Mesothelial cell of epicardium (in vitro differentiated cells): ENCODE measurements at places on chromosomes 11 and 22.
A peak's percentile ranks its signal among the peaks of the same experiment; 100 is the strongest.

DNA sequence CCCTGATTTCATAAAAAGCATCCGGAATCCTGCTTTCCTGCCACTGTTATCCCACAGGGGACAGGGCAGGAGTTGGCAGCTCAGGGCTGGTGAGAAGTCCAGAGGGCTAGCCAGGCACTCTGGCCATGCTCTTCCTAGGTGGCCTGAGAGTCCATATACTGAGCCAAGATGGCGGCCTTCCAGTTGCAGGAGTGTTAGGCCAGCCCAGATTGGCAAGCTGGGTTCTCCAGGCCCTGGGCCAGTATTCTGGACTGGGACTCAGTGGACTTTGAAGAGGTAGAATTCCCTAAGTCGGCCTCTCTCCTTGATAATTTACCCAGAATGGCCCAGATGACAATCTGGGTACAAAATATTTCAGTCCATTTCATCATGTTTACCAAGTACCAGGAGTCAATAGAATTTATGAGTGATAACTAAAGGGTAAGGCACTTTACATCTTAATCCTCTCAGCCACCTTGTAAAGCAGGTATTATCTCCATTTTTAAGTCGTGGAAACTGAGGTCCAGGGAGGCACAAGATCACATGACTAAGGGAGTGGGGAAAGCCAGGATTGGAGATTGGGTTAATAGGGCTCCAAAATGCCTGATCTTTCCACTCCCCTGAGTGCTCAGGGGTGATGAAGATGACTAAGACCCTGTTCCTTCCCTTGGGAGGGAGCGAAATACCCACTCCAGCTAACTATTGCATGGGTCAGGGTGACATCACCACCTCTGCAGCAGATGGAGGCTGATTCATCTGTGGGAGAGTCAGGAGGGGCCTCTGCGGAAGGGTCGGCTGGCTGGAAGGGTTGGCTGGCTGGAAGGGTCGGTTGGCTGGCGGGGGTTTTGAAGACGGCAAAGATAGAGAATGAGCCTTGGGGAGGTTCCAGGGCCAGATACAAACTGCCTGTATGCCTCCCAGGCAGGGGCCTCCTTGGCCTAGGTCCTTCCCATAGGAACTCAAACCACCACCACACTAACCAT, 1.2 kb upstream of the MICALL1 start:
- DNase-seq, result no peak

- no peak for DNase-seq
These were observed 13.0 kb upstream of the ZBTB44 start for GRCh38 chr11:130327716-130328115.

GRCh38 chr11:95108159-95108611, 18.5 kb downstream of the ENDOD1 start:
- no peak for DNase-seq

GRCh38 chr11:116217441-116217840, 555.3 kb downstream of the BUD13 start:
- no peak for DNase-seq

DNA sequence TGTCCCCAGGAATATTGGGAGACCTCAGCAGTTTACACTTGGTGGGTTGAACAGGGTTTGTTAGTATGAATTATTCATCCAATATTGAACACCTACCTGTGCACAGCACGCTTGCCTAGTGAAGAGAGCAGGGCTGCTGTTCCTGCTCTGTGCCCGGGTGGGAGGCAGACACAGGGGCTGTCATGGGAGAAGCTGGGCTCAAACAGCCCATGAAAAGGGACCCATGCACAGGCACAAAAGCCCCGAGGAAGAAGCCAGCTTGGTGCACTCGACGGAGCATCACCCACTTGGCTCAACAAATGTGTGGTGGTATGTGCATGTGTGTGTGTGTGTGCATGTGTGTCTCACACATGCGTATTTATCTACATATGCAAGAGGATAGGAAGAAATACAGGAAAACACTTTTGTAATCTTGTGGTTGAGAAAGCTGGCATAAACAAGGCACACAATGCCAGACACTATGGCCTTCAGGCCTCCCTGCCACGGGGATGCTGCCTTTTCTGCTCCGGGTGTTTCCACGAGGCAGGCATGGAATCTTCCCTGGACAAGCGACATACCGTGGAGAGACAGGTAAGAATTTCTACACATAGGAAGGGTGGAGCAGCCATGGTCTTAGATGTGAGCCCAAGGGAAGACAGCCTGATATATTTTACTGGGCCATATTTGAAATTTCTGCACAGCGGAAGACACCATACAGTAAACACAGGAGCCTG, 5.0 kb upstream of the APOBEC3A start:
- no peak for DNase-seq

DNA sequence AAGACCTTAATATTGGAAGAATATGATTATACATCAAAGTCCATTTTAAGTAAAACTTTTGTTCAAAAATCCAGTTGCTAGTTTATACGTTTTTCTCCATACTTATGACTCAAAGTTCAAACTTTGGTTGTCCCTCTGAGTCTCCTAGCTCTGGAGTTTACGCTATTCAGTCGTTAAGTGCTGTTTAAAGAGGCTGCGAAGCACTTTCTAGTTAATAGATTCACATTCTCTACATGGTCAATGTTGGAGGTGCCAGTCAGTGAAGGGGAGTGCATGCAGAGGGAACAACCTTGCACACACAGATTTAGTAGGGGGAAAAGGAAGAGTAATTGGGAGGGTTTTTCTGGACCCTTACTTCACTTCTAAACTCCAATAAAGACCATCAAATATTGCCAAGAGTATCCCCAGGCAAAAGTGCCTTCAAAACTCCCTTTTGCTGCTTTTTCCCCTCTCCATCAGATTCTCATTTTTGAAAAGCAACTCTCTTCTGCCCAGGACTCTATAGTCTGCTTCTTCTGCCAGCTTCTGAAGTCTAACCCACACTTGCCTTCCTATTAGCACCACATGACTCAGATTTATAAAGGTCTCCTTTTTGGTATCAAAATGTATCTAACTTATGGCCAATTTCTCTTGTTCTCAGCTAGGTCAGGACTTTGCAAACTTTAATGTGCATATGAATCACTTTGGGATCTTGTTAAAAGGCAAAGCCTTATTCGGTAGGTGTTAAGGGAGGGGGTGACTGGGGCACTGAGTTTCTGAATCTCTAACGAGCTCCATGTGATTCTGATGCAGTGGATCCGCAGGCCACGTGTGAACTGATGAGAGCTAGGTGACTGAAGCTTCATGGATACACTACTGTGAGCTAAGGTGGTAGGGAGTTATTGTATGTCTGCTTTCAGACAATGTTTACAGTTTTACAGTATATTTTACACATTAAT, 96.2 kb upstream of the MTMR2 start:
- DNase-seq, result no peak

DNA sequence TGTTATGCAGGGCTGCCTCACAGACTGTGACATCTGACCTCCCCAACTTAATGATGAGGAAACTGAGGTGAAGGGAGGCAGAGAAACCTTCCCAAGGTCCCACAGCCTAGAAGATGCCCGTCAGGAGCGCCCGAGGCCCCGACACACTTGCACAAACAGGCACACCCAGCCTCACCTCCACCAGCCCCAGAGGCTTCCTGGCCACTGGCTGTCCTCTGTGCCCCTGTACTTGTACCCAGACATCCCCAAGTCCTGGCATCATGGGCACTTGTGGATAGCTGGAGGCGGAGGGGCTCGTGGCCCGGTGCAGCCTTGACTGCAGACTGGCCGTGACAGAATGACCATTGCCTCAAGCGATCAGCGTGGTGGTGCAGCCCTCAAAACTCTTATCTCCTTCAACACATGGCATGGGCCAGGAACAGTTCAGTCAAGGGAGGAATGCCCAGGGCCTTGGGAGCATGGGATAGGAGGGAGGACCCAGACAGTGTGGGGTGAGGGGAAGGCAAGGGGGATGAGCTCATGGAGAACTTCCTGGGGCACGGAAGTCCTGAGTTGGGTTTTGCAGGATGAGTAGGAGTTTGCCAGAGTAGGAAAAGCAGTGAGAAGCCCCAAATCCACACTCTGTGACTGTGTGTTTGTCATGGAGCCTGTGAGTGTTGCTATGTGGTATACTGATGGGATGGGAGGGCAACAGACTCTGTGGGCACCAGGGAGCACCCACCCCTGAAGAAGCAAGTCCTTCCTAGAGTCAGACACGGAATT, 25.8 kb upstream of the PPARA start:
- DNase-seq, result no peak

GRCh38 chr11:5476186-5476819, 12.2 kb upstream of the OR52D1 start:
- no peak for DNase-seq

DNA sequence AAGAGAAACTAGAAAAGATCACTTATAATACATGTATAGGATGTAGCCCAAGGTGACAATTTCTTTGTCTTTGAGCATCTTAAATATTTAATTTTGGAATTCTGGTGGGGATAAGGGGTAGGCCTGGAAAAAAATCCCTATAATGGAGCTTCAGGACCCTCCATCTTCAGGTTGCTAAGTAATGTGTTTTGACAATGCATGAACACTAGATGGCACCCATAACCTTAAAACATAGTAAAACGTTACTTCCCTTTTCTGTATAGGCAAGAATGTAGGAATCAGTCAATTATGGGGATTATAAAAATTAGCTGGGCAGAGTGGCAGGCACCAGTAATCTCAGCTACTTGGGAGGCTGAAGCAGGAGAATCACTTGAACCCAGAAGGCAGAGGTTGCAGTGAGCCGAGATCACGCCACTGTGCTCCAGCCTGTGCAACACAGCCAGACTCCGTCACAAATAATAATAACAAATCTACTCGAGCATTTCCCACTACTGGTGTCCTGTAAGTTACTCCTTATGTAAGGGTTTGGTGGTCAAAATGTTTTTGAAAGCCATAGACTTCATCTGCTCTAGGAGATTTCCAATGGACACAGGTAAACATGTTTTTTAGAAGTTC, 541.9 kb upstream of the CCDC90B start:
- DNase-seq, result no peak

- no peak for DNase-seq
These were observed 28.8 kb upstream of the RRM1 start for GRCh38 chr11:4065601-4066377.

DNA sequence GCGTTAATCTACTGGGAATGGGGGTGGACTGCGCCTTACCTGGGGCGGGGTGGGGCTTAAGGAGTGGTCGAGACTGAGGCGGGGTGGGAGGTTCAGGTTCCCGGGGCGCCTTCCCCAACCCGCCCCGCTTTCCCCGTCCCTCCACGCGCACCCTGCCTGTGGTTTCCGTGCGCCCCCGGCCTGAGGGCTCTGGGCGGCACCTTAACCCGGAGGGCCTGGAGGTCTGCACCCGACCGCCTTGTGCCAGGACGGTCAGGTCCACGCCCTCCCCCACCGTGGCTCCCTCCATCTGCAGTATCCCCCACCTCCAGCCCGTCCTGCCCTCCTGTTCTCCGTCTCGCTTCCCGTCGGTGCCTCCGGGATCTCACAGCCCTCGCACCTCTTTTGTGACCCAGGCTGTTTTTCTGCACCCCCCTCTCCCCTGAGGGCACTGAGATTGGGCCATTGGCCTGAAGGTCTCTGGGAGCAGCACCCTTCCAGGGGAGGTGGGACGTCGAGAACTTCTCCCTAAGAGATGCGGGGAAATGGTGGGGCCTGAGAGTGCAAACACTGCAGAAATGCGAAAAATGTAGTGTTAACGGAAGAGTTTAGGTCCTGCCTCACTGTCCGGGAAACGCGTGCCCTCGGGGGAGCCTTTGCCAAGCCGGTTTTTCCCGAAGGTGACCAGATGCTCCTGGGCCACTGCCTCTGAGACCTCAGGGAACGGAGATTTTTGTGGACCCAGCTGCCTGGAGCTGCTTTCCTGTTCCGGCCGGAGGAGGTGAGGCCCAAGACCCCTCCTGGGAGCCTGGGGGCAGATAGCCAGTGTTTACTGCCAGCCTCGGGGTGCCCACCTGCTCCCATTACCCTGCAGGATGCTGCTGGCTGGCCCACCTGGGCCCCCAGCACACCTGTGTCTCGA, 1.2 kb upstream of the ASCL2 start:
- DNase-seq, result peak; percentile 35

DNA sequence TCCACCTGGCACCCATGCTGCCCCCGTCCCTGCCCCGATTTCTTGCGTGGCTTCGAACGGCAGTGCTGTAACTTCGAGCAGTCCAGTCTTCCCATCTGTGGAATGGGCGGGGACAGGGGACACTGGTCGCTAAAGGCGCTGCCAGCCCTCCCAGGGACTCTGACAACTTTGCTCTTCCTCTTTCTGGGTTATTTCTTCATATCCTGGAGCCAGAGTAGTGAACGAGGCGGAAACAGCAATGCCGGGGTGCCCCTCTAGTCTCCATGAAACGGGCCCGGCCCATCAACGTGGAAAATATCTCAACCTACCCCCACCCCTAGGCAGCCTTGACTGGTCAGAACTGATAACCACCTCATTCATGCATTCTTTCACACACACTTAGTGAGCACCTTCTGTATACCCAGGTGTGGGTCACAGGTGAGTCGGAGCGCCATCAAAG, 42.8 kb downstream of the TRIOBP start:
- no peak for DNase-seq
